Stimulated activated CD4-positive, alpha-beta T cell treated with anti-CD3 and anti-CD28 coated beads, TNF-alpha, amount 100 ng/mL, for 1 hour (primary cell): ENCODE measurements at places on chromosomes 6 and 20.

GRCh38 chr6:156748504-156748903 lies 28.7 kb upstream of the ARID1B start:
- DNase-seq: no peak

GRCh38 chr6:2853769-2854395 lies 12.2 kb upstream of the SERPINB1 start:
- DNase-seq: no peak

- no peak for DNase-seq
Measured at GRCh38 chr20:36861875-36862801, 13.8 kb upstream of the TLDC2 start.

DNA sequence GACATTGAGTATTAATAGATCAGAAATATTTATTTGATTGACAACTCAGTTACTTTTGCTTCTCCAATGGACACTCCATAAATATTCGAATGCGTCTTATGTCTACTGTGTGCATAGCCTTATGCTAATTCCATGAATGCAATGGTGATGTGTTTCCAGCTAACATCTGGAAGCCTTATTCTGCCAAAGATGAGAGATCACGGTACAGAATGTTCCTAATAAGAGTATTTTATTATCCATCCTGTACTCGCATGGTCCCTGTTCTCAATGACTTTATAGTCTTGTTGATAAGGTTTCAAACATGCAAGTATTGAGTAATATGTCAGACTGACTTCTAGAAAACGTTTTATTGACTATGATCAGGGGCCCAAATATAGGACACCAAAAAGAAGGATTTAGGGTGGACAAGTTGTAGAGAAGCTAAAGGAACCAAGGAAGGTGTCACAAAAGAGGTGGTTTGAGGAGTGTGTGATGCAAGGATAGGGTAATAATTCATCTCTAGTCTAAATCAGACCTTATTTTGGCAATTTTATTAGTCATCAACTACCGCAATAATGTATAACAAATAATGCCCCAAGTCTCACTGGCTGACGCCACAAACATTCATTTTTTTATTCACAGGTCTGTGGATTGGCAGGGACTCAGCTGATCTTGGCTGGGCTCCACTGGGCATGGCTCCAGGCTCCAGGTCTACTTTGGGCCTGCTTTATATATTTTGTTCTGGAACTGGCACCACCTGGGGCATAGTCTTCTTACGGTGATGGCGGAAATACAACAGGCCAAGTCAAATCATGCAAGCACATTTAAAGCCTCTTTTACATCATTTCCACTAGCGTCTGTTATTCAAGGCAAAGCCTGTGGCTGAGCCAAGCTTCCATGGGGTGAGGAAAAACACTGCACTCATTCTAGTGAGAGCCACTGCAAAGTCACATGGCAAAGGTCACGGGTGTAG lies 24.5 kb upstream of the CD83 start:
- DNase-seq: no peak
